ENCODE measurements at places on chromosomes 4 and X. TPM values are rescaled to one million over a fixed set of nuclear protein-coding genes. Genes with fewer than 3 reads are reported as not detected.

The CSN1S1 gene
- polyA plus RNA-seq, result not detected

The BTC gene
- polyA plus RNA-seq, result 0.51 TPM

The PRAF2 gene
- polyA plus RNA-seq, result 128 TPM

The XAGE1A gene
- polyA plus RNA-seq, result not detected
